ENCODE measurements at places on chromosomes 11 and 22.

GRCh38 chr11:100703801-100704575 is 16.9 kb downstream of the ARHGAP42 start:
- H3K27me3 ChIP-seq, result no peaks in the 10 kb centered on the region
- no peak overlapping the region for H3K4me3 ChIP-seq
- no peaks in the 10 kb centered on the region for H3K4me1 ChIP-seq
- H3K36me3 ChIP-seq, result no peaks in the 10 kb centered on the region
- no peak overlapping the region for H3K27ac ChIP-seq

- H3K4me3 ChIP-seq, result no peak overlapping the region
- no peaks in the 10 kb centered on the region for H3K36me3 ChIP-seq
- no peak for DNase-seq
These were observed 16.9 kb upstream of the TEAD1 start for GRCh38 chr11:12657336-12657735.

GRCh38 chr11:85663080-85663752 is 1.7 kb downstream of the CREBZF start:
- H3K4me1 ChIP-seq, result peaks cover 60% of the 10 kb centered on the region
- no peaks in the 10 kb centered on the region for H3K27me3 ChIP-seq
- peak overlapping the region; percentile 88 for H3K4me3 ChIP-seq
- peaks cover 20% of the 10 kb centered on the region for H3K36me3 ChIP-seq
- peak overlapping the region; percentile 97 for H3K27ac ChIP-seq

GRCh38 chr22:45612451-45612901 is 59.2 kb upstream of the ATXN10 start:
- DNase-seq, result peak; percentile 84
- no peaks in the 10 kb centered on the region for H3K36me3 ChIP-seq
- no peaks in the 10 kb centered on the region for H3K4me1 ChIP-seq
- peak overlapping the region; percentile 40 for H3K27ac ChIP-seq
- no peak overlapping the region for H3K4me3 ChIP-seq

DNA sequence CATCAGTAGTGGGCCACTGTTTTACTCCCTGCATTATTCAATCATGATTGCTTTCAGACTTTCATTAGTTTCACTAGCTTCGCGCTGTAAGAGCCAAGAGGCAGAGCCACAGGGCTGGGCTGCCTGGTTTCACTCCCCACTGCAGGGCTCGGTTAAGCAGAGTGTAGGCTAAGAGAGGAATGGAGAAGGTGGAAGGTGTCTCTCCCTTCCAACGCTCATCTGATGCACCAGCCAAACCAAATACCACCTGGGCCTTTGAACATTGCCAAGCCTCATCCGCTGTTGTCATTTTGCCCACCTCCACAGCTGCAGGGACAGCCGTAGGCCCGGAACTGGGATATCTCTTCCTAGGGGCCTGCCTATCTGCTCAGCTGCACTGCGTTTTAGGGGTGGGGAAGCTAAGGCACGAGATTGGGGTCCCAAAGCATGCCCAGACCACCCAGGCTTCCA is 480 bp upstream of the SMARCB1 start:
- no peaks in the 10 kb centered on the region for H3K36me3 ChIP-seq
- H3K27ac ChIP-seq, result peak overlapping the region; percentile 100
- peak overlapping the region; percentile 98 for H3K4me3 ChIP-seq

GRCh38 chr11:17599460-17599925 is 52.4 kb downstream of the OTOG start:
- DNase-seq, result peak; percentile 53
- H3K27ac ChIP-seq, result no peak overlapping the region
- no peaks in the 10 kb centered on the region for H3K4me1 ChIP-seq
- no peak overlapping the region for H3K4me3 ChIP-seq
- no peaks in the 10 kb centered on the region for H3K36me3 ChIP-seq
- no peaks in the 10 kb centered on the region for H3K27me3 ChIP-seq

DNA sequence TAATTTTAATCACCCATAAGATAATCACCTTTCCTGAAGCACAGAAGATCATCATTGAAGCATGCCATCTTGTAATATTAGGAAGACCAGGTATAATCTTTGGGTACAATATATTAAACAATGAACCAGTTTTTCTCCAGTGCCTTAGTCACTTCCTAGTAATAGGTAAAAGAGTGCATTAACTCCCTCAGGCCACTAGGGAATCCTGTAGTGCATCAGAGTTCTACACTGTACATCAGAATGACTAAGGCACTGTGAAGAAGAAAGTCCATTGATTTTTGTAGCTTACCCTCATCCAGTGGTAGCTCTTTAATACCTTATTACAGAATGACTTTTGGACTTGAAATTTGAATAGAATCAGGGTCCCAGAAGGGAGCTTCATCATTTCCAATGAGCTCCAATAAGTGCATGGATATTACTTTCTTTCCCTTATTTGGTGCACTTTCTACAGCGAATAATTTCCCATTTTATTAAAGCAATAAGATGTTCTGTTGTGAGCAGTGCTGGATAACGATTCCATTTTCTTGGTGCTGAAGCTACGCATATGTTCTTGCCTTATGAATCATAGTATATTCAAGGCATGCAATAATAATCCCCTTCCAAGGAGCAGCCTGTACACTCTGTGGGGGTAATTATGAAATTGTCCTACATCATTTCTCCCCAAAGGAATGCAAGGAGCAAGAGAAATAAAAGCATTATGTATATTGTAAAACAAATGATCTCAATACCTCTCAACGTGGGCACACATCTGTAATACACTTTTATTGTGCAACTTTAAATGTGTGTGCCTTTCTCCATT is 4.7 kb downstream of the C11orf87 start:
- no peak overlapping the region for H3K27ac ChIP-seq
- DNase-seq, result no peak

GRCh38 chr11:72308226-72309073 is 64.5 kb upstream of the PHOX2A start:
- no peak overlapping the region for H3K4me3 ChIP-seq
- no peak overlapping the region for H3K27ac ChIP-seq
- no peaks in the 10 kb centered on the region for H3K27me3 ChIP-seq
- no peak for DNase-seq
- H3K36me3 ChIP-seq, result peaks cover 21% of the 10 kb centered on the region

DNA sequence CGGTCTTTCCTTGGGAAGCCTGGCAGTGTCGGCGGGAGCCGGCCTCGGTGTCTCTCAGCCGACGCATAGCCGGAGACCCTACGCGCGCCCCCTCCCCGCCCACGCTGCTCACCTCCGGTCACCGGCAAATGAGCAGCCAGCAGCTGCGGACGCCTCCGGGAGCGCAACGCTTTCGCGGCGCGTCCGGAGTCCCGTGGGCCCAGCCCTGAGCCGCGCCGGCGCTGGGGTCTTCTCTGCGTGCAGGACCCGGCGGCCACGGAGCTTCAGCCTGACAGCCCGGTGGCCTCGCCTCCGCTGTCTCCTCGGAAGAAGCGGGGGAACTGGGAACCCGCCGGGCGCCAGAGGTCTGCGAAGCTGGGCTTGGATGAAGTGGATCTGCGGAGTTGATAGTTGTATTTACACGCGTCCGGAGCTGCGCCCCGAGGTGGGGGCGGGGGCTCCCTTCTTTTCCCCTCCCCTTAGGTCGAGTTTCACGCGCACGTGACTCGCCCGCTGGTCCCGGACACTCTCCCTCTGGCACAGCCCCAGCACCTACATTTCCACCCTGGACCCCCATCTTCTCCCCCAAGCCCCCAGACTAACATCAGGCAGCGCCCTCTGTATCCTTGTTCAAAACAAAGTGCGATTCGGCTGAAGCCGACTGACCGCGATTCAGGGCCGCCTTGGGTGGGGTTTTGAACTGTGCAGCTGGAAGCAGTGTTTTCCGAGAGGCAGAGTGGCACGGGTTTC is at the start of gene SLC43A1:
Gene SLC43A1 (minus strand): TSS at position 371 of the 729 bp plus-strand sequence. CDS start 1,591 bp downstream, outside the sequence.
- H3K4me3 ChIP-seq, result peak within 1 kb of the TSS; percentile 89
- peak within 1 kb of the TSS; percentile 64 for H3K27ac ChIP-seq
- H3K4me1 ChIP-seq, result no peaks in the 10 kb centered on the region
- peak; percentile 70 for DNase-seq
- H3K36me3 ChIP-seq, result no peaks in the 10 kb centered on the region

DNA sequence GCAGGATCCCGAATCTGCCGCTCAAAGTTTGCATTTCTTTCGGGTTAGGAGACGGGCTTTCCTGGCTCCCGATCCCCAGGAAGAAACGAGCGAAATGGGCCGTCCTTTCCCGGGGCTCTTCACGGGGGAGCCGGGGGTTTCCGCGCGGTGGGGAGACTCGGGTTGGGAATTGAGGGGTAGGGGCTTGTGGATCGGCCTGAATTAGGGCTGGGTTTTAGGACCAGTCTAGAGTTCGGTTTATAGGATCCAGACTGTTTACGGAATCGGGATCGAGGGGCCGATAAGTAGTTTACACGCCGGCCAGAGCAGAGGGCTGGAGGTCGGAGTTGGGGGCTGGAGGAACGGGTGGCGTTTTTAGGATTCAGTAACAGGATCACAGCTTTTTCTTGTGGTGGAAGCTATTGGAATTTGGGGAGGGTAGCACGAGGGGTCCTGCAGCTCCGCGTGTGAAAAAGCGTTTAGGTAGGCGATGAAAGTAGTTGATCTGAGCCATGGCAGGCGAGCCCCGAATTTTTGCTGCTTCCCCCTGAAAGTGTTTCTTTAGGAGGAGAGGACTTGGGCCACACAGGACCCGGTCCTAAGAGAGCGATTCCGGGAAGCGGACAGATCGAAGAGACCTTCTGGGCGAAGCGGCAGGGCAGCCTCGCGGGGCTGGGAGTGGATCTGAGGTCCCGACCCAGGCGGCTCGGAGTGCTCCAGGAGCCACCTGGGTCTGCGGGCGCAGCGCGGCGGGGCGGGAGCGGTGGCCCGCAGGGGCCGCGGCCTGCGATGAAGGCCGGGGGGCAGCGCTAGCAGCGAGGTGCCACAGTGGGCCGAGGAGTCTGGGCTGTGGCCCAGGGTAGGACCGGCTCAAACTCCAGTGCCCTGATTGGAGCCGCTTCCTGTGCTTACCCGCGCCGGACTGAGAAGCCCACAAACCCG is 1.6 kb downstream of the PKNOX2 start:
- DNase-seq, result no peak
- H3K36me3 ChIP-seq, result no peaks in the 10 kb centered on the region
- peak overlapping the region; percentile 87 for H3K27ac ChIP-seq
- H3K4me1 ChIP-seq, result peaks cover 4% of the 10 kb centered on the region
- no peaks in the 10 kb centered on the region for H3K27me3 ChIP-seq

DNA sequence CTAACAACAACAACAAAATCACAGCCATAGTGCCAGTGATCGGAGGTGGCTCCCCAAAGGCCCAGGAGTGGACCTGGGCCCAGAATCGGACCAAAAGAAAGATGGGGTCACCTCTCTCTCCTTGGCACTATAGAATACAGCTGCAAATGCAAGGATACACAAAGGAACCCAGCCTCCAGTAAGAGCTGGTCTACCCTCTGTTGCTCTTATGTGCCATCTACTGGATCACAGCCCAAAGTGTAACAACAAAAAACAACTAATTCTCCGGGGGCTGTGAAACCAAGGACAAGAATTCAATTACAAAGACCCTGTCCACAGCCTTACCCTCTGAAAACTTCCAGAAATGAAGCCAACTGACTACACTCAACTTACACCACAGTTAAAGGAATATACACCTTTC is 21.6 kb downstream of the OR8G5 start:
- H3K4me3 ChIP-seq, result no peak overlapping the region
- no peaks in the 10 kb centered on the region for H3K27me3 ChIP-seq
- no peak overlapping the region for H3K27ac ChIP-seq
- H3K4me1 ChIP-seq, result no peaks in the 10 kb centered on the region

DNA sequence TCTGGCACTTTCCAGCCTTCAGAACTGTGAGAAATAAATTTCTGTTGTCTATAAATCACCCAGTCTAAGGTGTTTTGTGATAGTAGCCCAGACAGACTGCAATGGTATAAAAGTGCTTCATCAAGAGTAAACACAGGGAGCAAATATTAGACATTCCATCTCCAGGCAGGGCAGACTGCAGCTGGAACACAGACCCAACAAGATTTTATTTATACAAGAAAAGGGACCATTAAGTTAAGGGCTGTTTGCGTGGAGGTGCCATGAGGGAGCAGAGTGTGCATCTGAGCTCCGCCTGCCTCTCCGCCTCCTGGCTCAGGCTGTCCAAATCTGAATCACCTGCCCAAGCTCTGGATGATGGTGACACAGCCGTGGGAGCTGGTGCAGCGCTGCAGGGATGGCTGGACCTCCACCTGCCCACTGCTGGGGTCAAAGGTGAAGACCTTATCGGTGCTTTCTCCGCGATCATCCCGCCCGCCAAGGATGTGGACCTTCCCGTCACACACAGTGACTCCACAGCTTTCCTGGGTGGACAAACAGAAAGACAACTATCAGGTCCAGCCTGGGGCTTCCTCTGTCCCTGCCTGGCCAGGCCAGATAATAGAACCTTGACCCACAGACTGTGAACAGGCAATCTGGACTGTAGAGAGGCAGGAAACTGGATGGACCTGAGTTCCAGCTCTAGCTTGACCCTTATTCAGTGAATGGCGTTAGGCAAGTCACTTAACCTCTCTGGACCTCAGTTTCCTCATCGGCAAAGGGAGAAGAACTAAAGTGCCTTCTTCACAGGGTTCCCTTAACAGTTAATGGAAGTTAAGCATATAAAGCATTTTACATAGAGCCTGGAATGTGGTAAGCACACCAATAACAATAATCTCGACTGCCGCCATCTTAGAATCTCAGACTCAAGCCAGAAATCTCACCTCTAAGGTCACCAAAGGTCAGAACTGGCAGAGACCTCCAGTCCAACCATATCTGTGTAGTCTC is 10.5 kb downstream of the KLHL35 start:
- H3K36me3 ChIP-seq, result no peaks in the 10 kb centered on the region
- H3K27me3 ChIP-seq, result no peaks in the 10 kb centered on the region
- no peak overlapping the region for H3K27ac ChIP-seq

DNA sequence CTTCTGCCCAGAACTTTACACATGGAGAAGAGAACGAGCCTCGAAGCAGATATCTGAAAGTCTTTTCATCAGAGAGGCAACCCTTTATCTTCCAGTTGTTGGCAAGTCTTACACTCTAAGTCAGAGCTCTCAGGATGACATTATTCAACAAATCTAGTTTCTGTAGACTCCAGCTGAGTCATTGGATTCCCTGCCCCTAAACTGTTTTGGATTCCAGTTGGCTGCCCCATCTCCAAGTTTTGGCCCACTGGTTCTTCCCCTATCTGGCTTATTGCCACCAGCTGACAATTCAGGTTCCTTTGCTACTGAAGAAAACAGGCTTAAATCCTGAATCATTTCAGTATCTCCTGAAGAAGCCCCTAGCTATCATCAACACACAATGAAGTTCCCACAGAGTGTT is 14.2 kb downstream of the SAAL1 start:
- no peak for DNase-seq
- H3K36me3 ChIP-seq, result peaks cover 72% of the 10 kb centered on the region
- no peak overlapping the region for H3K4me3 ChIP-seq
- no peak overlapping the region for H3K27ac ChIP-seq
- no peaks in the 10 kb centered on the region for H3K27me3 ChIP-seq

DNA sequence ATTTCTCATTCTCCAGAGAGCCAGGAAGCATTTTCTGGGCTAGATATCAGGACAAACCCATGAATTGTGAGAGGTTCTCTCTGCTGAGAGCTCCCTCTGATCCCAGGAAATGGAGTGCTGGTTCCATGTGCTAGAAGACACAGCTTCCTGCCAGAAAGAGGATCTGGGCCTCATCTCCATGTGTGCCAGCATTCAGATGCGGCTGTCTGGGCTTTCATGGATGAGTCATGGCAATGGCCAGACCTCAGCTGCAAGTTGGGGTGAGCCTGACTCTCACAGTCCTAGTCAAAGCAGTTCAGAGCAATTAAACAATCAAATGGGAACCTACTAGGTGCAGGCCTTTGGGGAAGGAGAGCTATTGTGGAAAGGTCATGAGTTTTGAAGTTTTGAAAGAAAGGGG is 82.3 kb upstream of the EED start:
- no peak overlapping the region for H3K4me3 ChIP-seq
- H3K36me3 ChIP-seq, result no peaks in the 10 kb centered on the region
- peak; percentile 74 for DNase-seq
- H3K4me1 ChIP-seq, result no peaks in the 10 kb centered on the region
- no peaks in the 10 kb centered on the region for H3K27me3 ChIP-seq
- H3K27ac ChIP-seq, result peak overlapping the region; percentile 54
